Activated naive CD8-positive, alpha-beta T cell treated with anti-CD3 and anti-CD28 coated beads for 36 hours (primary cell): ENCODE measurements at places on chromosomes 6 and 20.
A peak's percentile ranks its signal among the peaks of the same experiment; 100 is the strongest.

GRCh38 chr6:29563435-29563965 lies 4.0 kb upstream of the UBD start:
- no peak for DNase-seq

GRCh38 chr6:161130967-161131766 lies 139.6 kb downstream of the MAP3K4 start:
- no peak for DNase-seq

DNA sequence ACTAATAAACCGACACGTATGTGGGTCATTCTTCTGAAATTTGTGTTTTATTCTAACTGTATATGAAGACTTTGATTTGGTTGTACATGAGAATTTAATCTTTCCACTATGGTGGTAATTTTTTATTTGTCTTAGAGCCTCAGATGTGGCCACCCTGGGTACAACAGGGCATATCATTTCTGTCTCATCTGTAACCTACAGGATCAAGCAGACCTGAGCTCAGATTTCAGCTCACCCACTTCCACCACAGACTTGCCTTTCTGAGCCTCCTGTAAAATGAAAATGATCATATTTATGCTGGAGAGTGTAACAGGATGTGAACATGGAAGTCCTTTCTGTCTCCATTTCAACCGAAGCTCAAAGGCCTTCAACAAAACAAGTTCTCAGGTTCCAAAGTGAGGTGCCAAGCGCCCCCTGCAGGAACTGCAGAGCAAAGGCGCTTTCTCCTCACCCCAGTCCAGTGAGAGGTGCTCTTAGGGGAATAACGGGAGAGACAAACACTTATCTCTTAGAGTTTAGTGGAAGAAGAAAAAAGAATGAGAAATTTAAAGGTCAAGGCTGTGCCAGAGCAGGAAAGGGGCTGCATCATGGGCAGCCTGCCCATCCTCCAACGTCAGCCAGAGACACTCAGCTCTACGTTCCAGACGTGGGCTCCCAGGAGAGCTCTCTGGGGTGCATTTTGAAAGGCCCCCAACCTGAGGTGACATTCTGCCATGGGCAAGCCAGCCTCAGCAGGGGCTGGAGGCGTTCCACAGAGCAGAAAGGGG lies 23.0 kb upstream of the CD24 start:
- DNase-seq: peak; percentile 43

DNA sequence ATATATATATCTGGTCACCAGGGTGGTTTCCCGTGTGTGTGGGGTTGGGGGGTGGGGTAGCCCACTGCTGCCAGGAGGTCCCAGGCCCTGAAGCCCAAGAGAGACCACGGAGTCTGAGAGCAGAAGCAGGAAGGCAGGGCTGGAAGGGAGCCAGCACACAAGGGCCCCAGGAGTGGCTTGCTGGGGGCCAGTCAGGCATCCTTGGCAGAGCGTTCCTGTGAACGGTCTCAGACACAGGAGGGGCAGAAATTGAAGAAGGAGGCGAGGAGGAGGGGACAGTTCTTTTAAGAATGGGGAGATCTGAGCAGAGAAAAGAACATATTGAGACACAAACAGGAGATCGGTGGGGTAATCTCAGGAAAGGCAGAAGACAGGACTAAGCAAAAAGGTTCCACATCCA lies 1.9 kb upstream of the EBF4 start:
- no peak for DNase-seq

- no peak for DNase-seq
Measured at GRCh38 chr20:49880177-49880576, 35.2 kb downstream of the SPATA2 start.

GRCh38 chr20:62484478-62484877 lies 8.7 kb upstream of the GATA5 start:
- no peak for DNase-seq
